ENCODE measurements at places on chromosomes 1 and 21.
A peak's percentile ranks its signal among the peaks of the same experiment; 100 is the strongest.

DNA sequence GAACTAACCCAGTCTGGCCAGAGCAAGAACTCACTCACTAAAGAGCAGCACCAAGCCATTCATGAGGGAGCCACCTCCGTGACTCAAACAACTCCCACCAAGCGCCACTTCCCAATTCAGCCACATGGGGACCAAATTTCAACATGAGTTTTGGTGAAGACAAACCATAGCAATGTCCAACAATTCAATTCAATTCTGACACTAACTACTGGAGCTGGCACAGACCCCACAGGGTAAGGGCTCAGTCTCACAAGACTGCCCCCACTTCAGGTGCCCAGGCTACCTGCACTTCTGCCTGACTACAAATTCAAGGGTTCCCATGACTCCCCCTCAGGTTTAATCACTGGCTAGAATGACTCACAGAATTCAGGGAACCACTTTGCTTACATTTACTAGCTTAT, 48.8 kb upstream of the RAP1A start:
- peak; percentile 44 for DNase-seq

- DNase-seq = no peak
Measured at GRCh38 chr21:38915546-38915945, 109.8 kb downstream of the ETS2 start.

DNA sequence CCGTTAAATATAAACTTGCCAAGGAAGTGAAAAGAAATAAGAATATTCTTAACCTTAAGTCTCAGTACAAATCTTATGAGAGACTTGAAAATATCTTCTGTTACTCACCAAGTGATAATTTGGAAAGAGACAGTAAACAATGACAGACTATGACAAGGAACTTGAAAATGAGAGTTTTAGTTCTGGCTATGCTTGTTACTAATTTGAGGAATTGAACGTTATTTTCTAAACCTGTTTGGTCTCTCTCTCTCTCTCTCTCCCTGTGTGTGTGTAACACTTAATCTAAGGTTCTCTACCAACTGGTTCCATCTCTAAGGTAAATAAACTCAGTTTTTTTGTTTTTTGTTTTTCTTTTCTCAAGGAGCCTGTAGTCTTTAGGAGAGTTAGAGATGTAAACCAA, 161.8 kb downstream of the AMY1C start:
- no peak for DNase-seq

DNA sequence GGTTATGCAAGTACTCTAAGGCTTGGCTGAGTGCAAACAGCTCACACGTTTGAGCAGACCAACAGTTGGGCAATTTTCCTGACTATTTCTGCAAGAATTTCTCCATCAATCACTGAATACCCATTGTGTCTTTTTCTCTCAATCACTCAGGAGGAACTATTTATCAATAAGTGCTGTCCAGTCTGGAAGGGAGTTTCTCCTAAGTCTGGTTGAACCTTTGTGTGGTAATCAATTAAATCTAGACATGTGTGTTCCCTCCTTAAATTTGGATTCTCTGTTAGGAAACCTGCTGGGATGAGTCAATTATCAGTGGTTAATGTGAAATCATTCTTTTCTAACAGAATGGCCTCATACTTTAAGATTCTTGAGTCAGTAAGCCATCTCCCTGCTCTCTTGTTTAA, 6.8 kb upstream of the AADACL3 start:
- no peak for DNase-seq

DNA sequence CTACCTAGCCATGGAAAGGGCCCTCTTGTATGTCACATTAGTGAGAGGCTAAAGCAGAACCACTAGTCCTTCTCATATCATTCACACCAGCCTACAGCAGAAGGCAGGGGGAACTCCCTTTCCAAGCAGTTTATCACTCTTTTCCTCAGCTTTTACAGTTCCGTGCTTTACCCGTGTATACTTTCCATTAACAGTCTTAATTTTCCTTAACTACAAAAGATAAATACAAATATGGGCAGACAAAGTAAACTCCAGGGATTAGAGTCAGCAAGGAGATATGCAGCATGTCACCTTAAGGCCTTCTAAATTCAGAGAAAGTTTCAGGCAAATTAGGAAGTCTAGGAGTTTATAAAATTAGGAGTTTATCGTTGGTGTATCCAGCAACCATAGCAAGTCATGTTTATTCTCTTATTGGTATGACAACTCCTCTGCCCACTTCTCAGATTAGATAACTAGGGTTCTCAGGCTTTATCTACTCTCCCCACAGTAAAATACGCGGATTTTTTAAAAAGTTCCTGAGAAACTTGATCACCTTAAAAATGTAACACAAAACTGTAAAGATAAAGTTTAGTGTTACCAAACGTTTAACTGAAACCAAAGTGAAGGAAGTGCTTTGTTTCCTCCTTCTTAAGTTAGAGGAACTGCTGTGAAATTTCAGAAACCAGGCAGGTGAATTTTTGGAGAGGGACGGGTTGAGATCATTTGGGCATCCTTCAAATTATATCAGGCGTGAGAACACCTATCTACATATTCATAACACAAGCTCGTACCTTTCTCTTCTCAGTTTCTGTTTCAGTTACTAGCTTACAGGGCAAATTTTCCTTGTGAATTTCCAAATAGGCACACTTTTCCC, 42.7 kb upstream of the SLC19A2 start:
- no peak for DNase-seq

GRCh38 chr1:209815490-209815889, 9.5 kb upstream of the IRF6 start:
- no peak for DNase-seq

DNA sequence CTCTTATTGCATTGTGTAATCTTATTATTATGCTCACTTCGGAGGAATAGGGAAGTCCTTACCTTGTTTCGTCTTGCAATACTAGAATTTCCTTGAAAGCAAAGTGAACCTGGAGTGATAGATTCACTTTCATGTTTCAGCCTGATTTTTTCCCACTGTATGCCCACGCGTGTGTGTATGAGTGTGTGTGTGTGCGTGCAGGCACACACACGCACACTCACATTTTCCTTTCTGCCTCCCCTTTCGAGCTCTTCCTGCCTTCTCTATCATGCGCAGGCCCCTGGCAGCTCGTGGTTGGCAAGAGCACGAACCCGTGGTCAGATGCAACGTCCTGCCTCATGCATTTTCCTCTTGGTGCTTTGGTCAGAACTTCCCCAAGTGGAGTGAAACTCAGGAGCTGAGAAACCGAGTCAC, at the start of gene GCSAML:
TSS of gene GCSAML (plus strand) at position 366 of the 414 bp plus-strand sequence. CDS start 58 bp downstream, outside the sequence.
- peak; percentile 12 for DNase-seq

DNA sequence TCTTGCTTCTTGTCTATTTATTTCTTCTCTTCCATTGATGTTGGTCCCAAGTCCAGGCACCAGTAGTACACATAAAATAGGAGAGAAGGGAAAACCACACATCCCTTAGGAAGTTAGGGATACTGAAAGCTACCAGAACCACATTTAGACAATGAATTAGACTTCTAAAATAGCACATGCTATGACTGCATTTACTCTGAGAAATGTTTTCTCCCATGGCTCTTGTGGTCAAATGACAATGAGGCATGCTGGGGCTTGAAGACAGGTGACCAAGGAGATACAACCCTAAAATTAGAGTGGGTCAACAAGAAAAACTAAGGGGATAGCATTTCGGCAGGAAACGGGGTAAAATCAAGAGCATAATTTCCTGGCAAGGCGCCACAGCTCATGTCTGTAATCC, 17.1 kb downstream of the MTOR start:
- no peak for DNase-seq

DNA sequence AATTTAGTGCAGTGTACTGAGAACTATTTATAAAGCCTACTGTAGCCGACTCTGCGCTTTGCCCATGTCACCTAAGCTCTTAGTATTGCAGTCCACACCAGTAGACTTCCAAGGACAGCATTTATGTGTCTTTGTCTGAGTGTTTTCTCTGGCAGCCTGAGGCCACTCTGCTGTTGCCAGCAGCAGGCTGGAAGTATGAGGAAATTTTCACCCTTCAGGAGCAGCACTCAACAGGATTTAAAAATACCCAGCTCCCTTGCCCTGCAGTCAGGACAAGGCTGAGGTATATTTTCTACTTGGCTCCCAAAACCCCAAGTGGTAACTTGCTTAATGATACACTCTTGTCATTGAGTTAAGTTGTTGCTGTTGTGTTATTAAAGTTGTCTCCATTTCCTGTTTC, 230.1 kb downstream of the SRGAP2C start:
- DNase-seq = no peak

DNA sequence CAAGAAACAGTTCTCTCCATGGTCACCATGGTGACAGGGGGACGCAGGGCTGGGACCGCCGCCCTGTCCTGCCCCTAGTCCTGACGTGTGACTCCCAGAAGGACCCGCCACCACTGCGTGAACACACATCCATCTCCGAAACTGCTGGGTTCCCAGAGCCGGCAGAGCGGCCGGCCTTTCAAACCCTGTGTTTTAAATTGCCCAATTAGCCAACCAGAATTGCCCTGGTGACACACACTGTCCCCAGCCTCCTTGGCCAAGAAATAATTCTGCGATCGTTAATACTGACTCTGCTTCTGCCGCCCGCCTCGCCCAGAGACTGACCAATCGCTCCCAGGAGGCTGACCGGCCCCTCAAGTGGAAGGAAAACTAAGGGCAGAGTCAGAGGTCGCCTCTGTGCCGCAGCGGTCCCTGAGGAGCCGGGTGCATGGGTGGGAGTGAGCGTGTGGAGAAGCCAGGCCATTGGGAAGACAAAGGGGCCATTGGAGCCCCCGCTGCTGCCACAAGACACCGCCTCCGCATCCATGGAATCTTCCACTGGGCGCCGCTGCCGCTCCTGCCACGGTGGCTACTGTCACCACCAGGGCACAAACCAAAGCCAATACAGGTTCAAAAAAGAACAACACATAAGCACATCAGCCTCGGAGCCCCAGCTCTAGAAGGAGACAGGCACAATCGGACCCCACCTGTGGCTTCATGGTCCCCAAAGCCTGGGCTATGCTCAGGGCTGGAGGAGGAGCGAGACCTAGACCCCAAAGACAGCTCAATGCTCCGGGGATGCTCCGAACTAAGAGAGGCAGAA, 273.2 kb downstream of the NPHP4 start:
- no peak for DNase-seq

DNA sequence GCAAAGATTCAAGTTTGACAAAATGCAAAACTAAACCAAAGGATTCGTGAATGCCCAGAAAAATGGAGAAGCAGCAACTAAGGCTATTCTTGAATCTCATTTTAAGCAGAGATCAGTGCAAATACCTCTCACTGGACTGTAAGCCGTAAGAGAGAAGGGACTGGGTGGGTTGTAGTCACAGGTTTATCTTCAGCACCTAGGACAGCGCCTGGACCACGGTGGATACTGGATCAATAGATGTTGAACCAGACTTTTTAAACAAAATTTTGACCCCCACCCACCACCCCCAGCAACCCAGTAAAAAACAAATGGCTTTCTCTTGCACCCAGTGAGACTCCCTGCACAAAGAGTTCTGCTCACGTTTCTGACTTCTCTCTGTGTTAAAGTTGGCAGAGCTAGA, 347.1 kb downstream of the AJAP1 start:
- DNase-seq = peak; percentile 14

GRCh38 chr1:236151739-236152424, 9.5 kb downstream of the GPR137B start:
- no peak for DNase-seq

- DNase-seq = no peak
Measured at GRCh38 chr1:27577504-27578188, 26.3 kb downstream of the AHDC1 start.

GRCh38 chr1:50974618-50974935, 4.5 kb downstream of the CDKN2C start:
- no peak for DNase-seq

DNA sequence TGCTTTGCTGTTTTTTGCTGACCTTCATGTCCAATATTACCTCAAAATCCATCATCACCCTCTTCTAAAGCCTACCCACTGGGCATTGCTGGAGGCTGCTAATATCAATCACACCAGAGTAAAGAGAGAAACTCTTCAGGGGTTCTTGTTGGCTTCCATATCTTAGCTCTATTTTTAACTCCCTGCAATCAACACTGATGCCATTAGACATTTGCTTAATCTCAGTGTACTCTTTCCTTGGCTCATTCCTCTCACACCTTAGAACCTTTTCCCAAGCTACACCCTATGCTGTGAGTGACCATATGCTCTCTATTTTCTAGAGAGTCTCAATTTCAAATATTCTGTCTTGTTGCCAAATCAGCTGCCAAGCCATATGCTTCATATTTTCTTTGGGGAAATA, 40.6 kb upstream of the RABGAP1L start:
- no peak for DNase-seq

GRCh38 chr1:39987869-39988268, 32.9 kb downstream of the MFSD2A start:
- no peak for DNase-seq

DNA sequence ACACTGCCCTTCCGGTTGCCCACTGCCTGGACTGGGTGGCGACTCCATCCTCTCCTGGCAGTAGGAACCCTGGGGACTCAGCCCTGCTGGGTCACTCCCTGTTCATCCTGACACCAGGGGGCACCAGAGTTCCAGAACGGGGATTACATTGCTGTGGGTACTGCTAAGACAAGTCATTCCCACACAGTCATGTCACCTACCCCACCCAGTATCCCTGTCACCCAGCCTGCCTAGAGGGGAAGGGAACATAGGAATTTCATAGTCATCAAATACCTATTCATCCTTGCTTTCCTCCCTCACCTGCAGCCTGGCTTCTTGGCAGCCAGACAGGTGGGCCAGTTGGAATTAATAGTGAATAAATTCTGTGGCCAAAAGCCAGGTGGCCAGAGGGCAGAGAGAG, 9.8 kb upstream of the SFN start:
- DNase-seq = peak; percentile 87

DNA sequence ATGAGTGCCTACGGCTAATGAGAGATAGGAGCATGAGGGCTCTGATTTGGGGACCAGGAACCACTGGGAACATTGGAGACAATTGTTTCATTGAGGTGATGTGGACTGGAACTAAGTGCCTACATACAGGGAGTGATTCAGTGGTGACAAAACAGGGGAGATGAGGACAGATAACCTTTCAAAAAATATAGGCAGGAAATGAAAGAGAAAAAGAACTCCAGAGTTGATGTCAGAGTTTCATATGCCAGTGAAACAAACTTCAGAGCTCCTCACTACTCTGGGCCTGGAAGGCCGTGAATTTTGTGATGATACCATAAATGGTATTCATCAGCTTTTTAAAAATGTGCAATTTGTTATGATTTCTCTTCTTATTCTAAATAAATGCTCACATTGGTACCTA, 39.3 kb downstream of the FASLG start:
- DNase-seq = no peak

DNA sequence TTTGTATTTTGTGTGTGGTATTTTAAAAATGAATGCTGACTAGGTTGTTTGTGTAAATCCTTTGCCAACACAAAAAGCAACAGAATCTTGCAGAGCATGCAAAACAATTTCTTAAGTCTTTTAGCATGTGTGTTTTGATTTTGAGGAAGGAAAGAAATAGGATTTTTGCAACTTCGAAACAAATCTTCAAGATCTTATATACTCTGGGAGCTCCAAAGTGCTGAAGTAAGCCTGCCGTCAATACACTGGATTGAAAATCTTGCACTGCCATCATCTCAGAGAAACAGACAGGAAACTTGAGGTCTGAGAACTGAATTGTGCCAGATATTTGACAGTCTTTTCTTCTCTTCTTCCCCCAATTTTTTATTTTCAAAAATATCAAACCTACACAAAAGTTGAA, 29.3 kb upstream of the DISP1 start:
- no peak for DNase-seq

Data from stimulated activated naive CD8-positive, alpha-beta T cell treated with anti-CD3 and anti-CD28 coated beads, Interleukin-15, Interleukin-2, amounts not matched to agents 100 U/mL and 50 U/mL, for 24 hours (primary cell).